ENCODE measurements at places on chromosomes 5 and 9.

DNA sequence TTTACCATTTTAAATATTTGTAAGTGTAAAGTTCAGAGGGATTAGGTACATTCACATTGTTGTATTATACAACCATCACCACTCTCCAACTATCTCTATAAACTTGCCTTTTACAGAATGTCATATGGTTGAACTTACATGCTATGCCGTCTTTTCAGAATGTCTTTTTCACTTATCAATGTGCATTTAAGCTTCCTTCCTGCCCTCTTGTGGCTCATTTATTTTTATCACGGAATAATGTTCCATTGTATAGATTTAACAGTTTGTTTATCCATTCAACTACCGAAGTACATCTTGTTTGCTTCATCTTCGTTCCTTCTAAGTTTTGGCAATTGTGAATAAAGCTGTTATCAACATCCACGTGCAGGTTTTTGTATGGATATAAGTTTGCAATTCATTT lies 133.3 kb upstream of the C6 start:
- DNase-seq = no peak

DNA sequence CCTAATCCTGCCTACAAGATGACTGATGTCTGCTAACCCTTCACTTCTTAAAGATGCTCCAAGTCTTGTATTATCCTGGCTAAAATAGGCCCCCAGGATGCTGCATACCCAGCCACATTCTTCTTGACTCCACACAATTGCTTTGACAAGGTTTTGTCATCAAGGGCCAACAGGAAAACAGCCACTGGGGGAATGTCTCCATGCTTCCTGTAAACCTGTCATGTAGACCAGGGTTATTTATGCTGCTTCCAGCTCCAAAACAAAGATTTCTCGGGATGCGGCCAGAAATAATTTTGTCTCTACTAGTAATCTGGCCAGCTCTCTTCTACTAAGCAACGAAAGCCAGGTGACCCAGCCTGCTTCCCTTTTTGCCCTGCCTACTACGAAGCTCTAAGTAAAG lies 53.8 kb downstream of the SHB start:
- DNase-seq = peak; percentile 42

DNA sequence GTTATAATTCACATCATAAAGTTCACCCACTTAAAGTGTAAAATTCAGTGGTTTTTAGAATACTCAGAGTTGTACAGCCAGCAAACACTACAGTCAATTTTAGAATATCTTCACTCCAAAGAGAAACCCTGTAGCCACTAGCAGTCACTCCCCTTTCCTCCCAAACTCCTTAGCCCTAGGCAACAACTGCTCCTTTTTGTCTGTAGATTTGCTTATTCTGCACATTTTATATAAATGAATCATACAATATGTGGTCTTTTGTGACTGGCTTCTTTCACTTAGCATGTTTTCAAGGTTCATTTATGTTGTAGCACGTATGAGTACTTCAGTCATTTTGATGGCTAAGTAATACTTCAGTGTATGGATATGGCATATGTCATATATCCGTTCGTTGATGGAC lies 38.7 kb downstream of the TGFBR1 start:
- DNase-seq = no peak

- DNase-seq = peak; percentile 80
Observed at GRCh38 chr9:137478962-137479861, 20.1 kb upstream of the NSMF start.

DNA sequence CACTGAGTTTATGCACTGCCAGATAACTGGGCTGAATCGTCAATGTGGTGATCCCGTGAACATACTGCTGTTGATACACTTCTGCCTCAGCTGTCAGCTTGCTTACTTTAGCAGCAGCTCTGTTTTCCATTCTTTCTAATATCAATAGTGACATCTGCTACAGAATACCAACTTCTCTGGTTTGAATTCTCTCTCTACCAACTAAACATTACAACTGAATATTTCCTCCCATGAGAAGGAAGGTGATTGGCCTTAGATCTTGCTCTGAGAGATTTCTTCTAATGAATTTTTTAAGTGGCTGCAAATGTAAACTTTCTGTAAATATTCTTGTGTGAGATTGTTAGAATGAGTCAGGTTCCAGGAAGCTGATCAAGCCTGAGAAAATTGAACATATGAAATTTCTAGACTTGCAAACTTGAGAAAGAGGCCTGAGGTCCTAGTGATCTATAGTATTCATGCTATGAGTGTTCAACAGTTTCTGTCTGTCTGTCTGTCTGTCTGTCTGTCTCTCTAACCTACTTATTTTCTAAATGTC lies 205.5 kb upstream of the CDKN2B start:
- no peak for DNase-seq

DNA sequence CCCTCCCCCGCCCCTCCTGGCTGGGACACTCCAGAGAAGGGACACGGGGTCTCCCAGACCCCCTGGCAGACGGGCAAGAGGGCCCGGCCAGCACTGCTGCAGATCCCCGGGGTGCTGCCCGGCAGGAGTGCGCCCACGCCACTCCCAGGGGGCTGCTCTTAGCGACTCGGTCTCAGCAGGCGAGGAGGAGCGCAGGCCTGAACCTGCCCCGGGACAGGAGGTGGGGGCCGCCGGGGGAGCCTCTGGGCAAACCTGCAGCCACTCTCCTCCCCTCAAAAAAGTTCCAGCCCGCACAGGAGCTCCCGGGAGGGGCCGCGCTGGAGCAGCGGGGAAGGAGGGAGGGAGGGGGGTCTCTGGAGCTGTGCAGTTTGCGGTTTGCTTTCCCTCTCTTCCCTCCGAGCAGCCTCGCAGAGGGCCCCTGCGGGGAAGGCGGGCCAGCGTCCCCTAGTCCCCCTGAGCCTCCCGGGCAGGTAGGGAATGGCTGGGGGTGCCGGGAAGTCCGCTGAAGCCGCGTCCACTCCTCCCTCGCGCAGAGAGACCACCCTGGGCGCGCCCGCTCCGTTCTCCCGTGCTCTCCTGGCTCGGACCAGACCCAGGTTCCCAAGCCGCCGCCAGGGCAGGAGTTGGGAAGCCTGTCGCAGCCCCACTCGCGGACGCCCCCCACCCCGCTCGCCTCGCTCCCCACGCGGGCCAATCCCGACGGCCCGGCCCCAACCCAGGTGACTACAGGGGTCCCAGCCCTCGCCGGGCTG lies 44.2 kb downstream of the NACC2 start:
- peak; percentile 43 for DNase-seq

DNA sequence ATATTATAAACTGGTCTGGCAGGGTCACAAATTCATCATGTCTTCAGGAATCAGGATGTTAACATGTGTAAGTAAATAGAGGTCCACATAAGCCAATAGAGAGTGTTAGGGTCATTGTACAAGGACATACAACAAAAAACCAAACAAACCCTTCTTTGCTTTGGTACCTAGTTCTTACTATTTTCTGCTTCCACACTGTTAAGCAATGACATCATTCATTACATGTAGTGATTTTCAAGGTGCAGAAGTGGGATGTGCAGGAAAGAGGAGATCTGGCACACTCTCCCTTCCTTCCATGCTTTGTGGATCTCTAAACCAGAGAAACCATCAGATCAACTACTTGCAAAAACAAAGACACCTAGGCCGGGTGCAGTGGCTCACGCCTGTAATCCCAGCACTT lies 184.1 kb downstream of the RAPGEF6 start:
- no peak for DNase-seq

GRCh38 chr5:149419859-149420544 lies 40.9 kb upstream of the IL17B start:
- no peak for DNase-seq

DNA sequence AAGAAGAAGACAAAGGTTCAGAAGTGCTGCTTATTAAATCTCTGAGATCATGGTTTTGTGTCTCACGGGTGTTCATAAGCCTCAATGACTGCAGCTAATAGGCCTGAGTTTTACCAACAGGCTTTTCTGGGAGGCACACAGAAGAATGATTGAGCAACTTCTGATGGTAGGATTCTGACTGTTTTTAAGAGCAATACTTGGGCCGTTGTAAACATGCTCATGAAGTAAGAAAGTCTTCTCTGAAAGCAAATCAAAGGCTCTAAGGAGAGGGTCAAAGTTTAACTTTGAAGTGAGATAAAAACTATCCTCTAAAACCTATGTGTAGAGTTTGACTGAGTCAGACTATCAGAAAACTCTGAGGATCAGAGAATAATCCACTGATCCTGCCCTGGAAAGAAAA lies 390.9 kb upstream of the DAB2 start:
- DNase-seq = no peak

DNA sequence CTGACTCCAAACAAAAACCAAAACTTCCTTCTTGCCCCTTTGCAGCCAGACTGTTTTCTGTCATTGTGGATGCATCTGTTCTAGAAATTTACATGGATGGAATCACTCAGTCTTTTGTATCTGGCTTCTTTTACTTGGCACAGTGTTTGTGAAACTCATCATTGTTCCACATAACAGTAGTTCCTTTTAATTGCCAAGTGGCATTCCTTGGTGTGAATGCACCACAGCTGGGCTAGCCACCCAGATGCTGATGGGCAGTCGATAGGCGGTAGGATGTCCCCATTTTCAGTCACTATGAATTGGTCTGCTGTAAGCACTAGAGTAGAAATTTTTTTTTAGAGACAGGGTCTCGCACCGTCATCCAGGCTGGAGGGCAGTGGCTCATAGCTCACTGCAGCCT lies 6.3 kb upstream of the CLPTM1L start:
- DNase-seq = no peak

GRCh38 chr9:8738945-8739344 lies 939.4 kb upstream of the DMAC1 start:
- DNase-seq = no peak

GRCh38 chr5:109451146-109451545 lies 41.4 kb upstream of the PJA2 start:
- DNase-seq = peak; percentile 76

DNA sequence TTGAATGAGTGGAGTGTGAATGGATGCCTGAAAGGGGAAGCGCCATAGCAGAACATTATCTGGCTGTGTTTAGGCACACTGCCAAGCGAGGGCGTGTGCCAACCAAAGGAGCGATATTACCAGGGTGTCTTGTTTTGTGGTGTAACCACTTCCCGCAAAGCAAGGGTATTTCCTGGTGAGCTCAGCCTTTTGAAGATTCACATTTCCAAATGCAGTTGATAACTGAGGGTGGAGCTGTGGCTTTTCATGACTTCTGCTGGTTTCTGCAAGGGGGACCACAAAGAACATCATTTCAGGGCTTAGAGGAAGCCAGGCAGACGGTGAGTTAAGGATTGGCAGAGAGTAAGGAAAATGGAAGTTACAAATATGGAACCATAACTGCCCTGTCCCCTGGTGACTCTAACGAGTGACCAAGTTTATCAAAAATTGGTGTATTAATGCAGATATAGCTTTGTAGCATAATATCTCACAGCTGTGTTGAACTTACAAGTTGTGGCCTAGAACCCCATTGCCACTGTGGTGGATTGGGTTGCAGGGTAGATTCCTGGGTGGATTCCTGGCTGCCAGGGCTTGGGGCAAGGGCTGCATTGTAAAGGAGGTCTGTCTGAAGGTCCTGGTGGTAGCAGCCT lies 71.4 kb downstream of the RALGPS1 start:
- DNase-seq = no peak

DNA sequence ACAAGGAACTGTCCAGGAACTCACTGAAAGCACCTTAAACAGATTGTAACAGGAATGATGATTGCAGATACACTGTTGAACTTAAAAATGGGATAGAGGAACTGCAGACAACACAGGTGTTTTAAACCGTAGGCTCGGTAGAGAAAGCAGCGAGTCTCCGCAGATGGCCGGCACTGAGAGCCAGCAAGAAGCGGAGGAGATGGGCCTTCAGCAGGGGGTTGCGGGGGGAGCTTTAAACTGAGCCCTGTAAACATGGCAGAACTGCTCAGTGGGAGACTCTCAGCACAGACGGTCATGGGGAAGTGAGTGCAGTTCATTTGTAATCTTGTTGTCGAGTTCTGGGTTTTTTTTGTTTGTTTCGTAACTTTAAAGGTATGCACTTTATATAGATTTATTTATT lies 155.1 kb upstream of the OTULINL start:
- DNase-seq = no peak

- DNase-seq = no peak
Observed at GRCh38 chr5:159202151-159202550, 7.2 kb downstream of the RNF145 start.

- DNase-seq = no peak
Observed at GRCh38 chr5:123808461-123809380, 296.7 kb downstream of the CSNK1G3 start.

DNA sequence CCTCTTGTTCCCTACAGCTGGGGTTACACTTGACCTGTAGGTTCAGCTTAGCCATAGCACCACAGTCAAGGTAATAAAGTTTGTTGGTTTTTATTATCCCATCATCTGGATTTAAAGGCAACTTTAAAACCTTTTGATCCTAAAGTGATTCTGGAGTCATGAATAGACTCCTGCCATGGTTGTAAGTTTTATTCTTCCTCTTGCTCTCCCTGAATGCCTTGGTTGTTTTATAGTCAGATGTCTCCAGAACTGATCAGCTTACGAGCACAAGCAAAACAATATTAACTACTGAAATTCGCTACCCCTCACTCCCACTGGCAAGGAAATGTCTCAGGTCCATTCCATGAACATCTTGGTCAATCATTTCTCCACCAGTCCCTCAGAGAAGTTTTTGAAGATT lies 1328.6 kb downstream of the PTPRD start:
- DNase-seq = no peak

- DNase-seq = peak; percentile 95
Observed at GRCh38 chr5:116521173-116521872, 53.3 kb downstream of the SEMA6A start.

DNA sequence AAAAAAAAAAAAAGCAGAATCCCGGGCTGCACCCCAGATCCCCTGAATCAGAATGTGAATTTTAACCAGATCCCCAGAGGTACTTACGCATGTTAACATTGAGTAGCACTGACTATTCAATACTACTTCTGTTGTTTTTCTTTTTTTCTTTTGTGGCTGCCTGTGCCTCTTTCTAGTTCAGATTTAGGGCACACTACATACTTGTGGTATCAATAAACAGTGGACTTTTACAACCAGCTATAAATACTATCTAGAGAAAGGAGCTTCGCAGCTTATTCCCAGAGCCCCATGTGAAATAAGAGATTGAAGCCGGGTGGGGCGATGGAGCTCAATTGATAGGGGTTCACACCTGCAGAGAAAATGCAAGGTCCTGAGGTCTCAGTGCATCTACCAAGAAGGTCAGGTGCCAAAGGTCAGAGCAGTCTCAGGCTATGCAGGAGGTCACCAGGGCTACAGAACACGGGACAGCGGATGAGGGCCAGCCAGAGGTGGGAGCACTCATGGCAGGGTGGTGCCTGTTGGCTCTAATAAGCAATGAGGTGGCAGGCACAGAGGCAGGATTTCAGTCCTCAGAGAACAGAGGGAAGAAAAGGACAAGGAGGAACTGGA lies 22.3 kb downstream of the WWC1 start:
- no peak for DNase-seq

- no peak for DNase-seq
Observed at GRCh38 chr9:36006549-36007315, 30.0 kb upstream of the RECK start.

- DNase-seq = no peak
Observed at GRCh38 chr9:37639109-37639762, 11.5 kb upstream of the FRMPD1 start.

GRCh38 chr5:132469380-132470009 lies 21.1 kb downstream of the IRF1 start:
- no peak for DNase-seq
